Lung (tissue), 17 donors: ENCODE measurements at places on chromosomes 4 and X.

DNA sequence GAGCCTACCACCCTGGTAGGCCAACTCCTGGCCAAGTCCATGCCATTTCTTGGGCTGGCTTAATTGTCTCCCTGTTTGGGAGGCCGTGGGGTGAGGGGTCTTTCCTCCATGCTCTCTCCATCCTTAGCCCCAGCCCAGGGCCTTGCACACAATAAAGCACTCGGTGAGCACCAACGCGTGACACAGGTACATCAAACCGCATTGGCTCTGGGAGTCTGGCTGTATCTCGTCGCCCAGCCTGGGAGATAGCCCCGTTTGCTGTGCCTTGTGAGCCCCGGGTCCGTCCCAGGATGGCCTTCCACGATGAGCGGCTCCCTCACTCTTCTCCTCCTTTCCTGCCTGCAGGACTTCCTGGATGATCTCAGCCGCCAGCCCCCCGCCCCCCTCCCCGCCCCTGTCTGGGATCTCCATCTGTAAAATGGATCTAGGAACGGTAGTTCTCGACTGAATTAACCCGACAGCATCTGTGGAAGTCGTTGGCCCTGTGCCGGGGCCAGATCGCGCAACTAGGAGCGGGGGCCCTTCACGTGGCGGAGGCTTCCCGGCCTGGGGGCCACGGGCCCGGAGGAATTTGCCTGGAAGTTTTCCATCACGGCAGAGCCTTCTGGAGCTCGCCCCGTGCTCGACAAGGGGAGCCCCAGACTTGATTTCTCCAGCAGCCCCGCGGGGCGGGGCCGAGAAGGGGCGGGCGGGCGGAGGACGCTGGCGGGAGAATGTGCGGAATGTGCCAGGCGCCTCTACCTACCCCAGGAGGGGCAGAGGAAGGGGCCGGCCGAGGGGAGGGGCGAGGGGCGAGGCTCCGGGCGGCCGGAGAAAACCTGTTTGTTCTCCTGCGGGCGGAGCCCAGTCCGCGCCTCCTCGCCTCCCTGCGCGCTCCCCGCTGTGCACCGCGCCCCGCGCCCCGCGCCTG is at the start of gene ZNF185:
Gene ZNF185 (plus strand): TSS at position 846 of the 910 bp plus-strand sequence. CDS start 16,423 bp downstream, outside the sequence.
- peak; percentile 71 for DNase-seq

DNA sequence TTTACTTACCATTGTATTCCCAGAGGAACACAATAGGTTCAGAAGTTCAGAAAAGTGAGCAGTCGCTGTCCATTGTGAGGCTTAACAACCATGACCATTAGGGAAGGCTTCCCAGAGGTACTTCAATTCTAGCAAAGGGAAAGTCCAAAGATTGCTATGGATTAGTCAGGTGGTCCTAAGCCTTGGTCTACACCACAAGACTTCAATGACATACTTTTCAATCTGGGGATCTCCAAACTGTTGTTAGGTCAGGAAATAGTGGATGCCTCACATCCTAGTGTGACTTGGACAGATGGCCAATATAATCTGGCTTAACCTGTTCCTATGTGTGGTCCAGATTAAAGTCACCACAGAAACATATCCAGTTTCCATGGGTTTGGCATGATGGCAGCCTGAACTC is 118.0 kb downstream of the SPCS3 start:
- DNase-seq, result no peak

DNA sequence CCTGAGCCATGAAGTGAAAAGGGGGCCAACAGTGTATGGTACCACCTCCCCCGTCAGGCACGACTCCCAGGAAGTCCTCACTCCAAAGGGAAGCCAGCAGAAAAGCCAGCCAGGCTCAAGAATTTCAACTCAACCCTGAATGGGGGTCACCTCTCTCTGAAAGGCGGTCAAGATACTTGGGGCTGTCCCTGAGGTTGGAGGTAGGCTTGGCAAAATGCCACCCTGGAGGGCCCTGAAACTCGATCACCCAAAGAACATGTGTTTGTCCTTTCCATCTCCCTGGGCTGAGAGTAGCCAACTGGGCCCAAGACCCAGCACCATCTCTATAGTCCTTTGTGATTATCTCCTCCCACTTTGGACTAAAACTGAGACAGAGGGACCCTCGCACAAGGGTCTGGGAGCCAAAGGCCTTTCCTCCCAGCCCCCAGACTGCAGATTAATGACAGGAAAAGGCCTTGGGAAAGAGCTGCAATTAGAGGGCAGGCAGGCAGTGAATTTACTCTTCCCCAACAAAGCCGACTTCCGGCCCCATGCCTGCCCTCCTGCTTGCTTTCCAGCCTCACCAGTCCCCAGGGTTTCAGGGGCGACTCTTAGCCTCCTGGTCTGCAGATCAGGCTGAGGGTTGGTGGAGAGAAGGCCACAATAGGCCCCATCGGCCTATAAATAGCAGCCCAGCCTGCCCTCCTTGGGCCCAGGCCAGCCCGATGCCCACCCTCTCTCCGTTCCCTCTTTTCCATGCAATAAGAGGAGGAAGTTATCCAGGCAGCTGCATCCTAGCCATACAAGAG is 5.6 kb downstream of the SASH3 start:
- no peak for DNase-seq

GRCh38 chr4:11019451-11020240 is 335.1 kb upstream of the CLNK start:
- no peak for DNase-seq

GRCh38 chr4:3868211-3869173 is 102.3 kb downstream of the ADRA2C start:
- no peak for DNase-seq

- DNase-seq, result no peak
Measured at GRCh38 chr4:74555843-74556242, 110.9 kb downstream of the AREG start.

DNA sequence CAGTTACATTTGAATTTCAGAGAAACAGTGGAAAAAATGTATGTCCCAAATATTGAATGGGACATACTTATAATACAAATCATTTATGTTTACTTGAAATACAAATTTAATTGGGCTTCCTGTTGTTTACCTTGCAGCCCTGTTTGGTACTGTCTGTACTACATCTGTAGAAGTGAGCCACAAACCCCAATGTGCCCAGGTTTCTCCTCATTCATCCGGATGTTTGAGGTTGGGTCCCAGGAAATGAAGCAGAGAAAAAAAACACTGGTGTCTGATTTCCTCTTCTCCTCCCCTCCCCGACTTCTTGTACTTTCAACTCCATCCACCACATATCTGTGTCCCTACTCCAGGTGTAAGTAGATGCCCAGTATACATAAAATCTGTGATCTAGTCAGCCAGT is 27.1 kb upstream of the SCRG1 start:
- DNase-seq, result no peak

DNA sequence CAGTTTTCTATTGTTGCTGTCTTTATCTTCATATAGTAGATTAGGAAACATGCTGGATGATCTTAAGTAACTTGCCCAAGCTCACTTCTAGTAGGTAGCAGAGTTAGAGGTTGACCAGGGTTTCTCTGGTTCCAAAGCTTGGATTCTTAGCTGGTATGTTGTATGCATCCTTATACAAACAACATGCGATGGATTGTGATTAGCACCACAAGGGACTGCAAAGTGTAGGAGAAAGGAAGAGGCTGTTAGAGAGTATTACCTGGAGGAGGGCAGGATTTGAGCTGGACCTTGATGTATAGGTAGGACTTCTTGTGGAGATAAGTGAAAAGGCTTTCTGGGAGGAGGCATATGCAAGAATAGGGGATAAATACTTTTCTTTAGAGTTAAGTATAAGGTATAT is 5.6 kb downstream of the STIM2 start:
- DNase-seq, result no peak

DNA sequence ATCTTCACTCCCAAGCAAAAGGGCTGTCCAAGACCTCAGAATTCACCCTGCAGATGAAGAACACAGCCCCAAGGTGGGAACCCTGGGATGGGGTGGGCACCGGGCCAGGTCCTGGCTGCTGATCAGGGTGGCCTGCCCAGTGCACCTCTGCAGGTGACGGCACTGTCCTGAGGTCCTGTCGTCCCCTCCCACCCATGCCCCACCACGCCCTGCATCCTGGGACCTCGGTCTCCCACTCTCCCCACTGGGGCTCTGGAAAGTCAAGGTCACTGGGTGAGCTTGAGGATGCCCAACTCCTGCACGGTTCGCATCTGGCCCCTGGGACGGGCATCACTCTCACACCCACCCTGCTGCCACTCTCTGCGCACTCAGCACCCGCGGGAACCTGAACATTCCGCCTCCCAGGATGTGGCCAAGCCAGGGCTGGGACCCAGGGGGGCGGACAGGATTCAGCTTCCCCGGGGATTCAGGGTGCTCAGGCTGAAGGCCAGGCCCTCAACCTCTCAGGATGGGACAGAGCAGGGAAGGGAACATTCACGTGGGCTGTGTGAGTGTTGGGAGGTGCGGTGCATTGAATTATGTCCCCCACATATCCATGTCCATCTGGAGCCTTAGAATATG is 115.9 kb downstream of the CPZ start:
- no peak for DNase-seq

- no peak for DNase-seq
Measured at GRCh38 chr4:100117750-100118149, 72.5 kb downstream of the DDIT4L start.

DNA sequence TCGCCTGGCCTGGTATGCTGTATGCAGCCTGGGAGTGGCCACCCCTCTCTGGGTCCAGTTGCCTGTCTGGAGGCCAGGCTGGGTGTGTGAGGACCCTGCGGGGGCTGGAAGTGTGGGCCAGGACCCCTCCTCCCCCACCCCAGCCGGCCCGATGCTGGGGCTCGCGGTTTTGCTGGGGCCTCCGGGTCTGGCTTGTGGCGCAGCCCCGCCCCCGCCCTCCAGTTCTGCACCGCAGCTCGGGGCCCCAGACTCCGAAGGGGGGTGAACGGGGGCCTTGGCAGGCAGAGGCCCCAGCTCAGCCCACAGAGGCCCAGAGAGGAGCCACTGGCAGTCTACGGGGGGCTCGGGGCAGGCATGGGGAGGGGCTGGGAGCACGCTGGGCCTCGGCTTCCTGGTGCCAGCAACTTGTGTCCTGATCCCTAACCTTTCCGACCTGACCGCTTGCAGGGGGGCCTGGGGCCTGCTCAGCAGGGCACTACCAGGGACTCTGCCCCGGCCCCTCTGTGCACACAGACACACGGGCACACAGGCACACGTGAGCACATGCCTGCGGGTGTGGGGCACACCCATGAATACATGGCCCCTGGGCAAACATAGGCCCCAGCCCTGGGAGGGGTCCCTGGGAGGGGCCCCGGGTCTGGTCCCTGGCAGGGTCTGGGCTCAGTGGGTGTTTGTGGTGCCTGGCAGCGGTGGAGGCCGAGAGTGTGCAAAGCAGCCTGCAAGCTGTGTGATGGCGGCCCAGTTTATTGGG is 21.4 kb upstream of the FGFR3 start:
- peak; percentile 49 for DNase-seq

DNA sequence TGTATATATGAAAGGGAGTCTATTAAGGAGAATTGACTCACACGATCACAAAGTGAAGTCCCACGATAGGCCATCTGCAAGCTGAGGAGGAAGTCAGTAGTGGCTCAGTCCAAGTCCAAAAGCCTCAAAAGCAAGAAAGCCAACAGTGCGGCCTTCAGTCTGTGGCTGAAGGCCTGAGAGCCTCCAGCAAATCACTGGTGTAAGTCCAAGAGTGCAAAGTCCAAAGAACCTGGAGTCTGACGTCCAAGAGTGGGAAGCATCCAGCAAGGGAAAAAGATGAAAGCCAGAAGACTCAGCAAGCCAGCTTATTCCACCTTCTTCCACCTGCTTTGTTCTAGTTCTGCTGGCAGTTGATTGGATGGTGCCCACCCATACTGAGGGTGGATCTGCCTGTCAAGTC is 104.1 kb downstream of the IL1RAPL2 start:
- DNase-seq, result no peak

DNA sequence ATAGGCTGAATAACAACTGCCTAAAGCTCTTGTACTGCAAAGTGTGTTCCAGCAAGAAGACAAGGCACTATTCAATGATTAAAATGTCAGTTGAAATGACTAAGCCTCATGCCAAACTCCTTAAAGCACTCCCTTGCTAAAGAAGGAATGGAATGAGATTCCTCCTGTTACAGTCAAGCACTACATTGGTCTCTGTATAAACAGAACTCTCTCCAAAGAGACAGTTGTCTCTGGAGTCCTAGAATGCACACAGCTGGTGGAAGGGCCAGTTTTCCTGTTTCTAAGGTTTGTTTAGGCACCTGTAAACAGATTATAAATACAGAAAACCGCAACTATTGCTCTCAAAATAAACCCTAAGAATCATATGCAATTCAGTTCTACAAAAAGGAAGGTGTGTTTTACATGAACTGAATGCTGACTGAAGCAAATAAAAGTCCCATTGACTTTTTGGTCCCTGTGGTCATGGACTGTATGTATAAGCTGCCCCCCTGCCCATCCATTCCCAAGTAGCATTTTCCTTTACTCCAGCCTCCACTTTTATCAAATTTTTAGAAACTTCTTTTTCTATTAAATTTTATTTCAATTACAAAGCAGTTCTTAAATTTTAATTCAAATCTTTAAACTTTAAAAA is 47.0 kb downstream of the FAT1 start:
- peak; percentile 50 for DNase-seq

GRCh38 chr4:139027776-139028175 is 12.2 kb downstream of the NOCT start:
- DNase-seq, result no peak

DNA sequence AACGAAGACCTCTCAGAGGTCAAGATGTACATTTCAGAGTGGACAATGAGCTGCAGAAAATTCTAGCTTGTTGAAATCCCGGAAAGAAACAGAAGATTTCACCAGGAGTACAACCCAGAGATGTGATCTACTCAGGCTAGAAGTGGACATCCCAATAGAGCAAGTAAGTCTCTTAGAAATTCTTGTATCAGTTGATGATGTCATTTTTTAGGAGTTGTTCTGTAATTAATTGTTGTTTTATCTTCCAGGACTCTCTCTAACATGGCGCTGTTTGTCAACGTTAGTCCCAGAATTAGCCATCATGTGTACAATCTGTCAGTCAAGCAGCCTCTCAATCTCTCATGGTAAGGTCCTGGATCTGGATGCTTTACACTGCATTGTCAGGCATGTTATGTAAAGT is 174.4 kb downstream of the GRIA3 start:
- no peak for DNase-seq

DNA sequence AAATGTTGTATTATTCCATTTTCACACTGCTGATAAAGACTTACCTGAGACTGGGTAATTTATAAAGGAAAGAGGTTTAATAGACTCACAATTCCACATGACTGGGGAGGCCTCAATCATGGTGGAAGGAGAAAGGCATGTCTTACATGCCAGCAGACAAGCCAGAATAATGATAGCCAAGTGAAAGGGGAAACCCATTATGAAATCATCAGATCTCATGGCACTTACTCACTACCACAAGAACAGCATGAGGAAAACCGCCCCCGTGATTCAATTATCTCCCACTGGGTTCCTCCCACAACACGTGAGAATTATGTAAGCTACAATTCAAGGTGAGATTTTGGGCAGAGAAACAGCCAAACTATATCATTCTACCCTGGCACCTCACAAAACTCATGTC is 2535.1 kb downstream of the ARAP2 start:
- no peak for DNase-seq

GRCh38 chrX:119648421-119648775 is 42.2 kb upstream of the NKRF start:
- no peak for DNase-seq
